Activated CD8-positive, alpha-beta T cell treated with anti-CD3 and anti-CD28 coated beads, Interleukin-2, amount 10 ng/mL, durations not matched to agents 7 days and 5 days (primary cell): ENCODE measurements at places on chromosomes 11 and 22. TPM values are rescaled to one million over a fixed set of nuclear protein-coding genes. Genes with fewer than 3 reads are reported as not detected.

- H3K36me3 ChIP-seq = peaks cover 43% of the 10 kb centered on the region
- H3K27me3 ChIP-seq = no peaks in the 10 kb centered on the region
- DNase-seq = no peak
- H3K4me3 ChIP-seq = no peak overlapping the region
- H3K4me1 ChIP-seq = peaks cover 19% of the 10 kb centered on the region
Measured at GRCh38 chr22:45343143-45343542, 33.4 kb downstream of the FAM118A start.

DNA sequence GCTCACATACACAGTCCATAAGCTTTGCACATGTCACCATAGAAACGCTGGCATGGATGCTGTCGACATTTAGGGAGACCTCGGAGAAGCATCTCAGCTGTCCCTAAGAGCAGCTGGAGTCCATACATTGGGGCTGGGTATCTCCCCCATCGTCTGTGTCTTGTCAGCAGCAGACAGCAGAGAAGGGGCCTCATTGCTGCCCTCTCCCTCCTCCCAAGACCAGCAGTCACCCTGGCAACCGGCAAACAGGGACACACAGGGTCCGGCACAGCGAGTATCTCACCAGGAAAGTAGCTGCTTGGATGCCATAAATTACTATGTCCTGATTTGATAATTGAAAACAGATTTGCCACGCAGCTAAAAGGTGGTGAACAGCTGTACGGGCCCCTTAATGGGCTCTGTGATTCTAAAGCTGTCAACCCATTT, 84.4 kb downstream of the CD44 start:
- DNase-seq = no peak
- no peaks in the 10 kb centered on the region for H3K27me3 ChIP-seq
- peaks cover 4% of the 10 kb centered on the region for H3K4me1 ChIP-seq
- no peak overlapping the region for H3K4me3 ChIP-seq
- H3K27ac ChIP-seq = peak overlapping the region; percentile 20
- H3K36me3 ChIP-seq = peaks cover 88% of the 10 kb centered on the region

Gene OR10S1
- not detected for total RNA-seq

Gene GGTLC3
- not detected for total RNA-seq

Gene CREB3L1
- not detected for total RNA-seq

- H3K36me3 ChIP-seq = no peaks in the 10 kb centered on the region
- no peak overlapping the region for H3K27ac ChIP-seq
- peaks cover 4% of the 10 kb centered on the region for H3K4me1 ChIP-seq
- H3K27me3 ChIP-seq = peaks cover 2% of the 10 kb centered on the region
- H3K4me3 ChIP-seq = no peak overlapping the region
Measured at GRCh38 chr11:128917144-128917724, 25.4 kb downstream of the TP53AIP1 start.

Gene CADM1
- total RNA-seq = 0.31 TPM

Gene PIWIL4
- 0.39 TPM for total RNA-seq

- no peak overlapping the region for H3K4me3 ChIP-seq
- peaks cover 17% of the 10 kb centered on the region for H3K27me3 ChIP-seq
- no peak overlapping the region for H3K27ac ChIP-seq
- no peaks in the 10 kb centered on the region for H3K36me3 ChIP-seq
Measured at GRCh38 chr11:119999220-119999619, 138.7 kb downstream of the TRIM29 start.

Gene DENND6B
- 7.0 TPM for total RNA-seq

DNA sequence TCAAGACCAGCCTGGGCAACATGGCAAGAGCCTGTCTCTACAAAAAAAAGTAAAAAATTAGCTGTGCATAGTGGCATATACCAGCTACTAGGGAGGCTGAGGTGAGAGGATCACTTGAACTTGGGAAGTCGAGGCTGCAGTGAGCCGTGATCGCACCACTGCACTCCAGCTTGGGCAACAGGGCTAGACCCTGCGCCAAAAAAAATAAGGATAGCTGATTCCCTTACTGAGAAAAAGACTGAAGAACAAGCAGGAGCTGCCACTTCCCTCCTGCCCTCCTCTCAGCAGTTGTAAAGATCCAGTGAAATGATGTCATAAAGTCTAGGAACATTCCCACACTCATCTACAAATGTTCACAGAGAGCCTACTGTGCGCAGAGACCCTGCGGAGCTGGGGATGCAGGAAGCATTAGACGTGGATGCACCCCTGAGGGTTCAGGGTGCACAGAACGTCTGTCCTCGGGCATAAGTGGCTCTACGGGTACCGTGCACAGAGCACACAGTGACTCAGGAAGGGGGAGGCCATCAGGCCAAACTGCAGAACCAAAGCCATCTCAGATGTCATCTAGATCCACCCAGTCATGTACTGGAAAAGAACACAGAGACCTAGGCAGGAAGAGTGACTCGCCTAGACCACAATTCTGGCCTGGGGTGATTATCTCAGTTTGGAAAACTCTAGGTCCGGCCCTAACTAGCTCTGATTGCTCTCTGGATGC, 11.7 kb downstream of the SEC14L2 start:
- H3K27ac ChIP-seq = no peak overlapping the region
- no peak for DNase-seq
- H3K4me1 ChIP-seq = peaks cover 8% of the 10 kb centered on the region
- no peaks in the 10 kb centered on the region for H3K27me3 ChIP-seq

Gene MMP12
- total RNA-seq = not detected

GRCh38 chr11:4643076-4643475, 706 bp upstream of the OR51E1 start:
- H3K4me1 ChIP-seq = no peaks in the 10 kb centered on the region
- H3K27ac ChIP-seq = no peak overlapping the region
- H3K36me3 ChIP-seq = no peaks in the 10 kb centered on the region
- H3K27me3 ChIP-seq = peaks cover 2% of the 10 kb centered on the region

- peak within 1 kb of the TSS; percentile 85 for H3K4me3 ChIP-seq
- H3K36me3 ChIP-seq = peaks cover 40% of the 10 kb centered on the region
- H3K4me1 ChIP-seq = peaks cover 39% of the 10 kb centered on the region
- DNase-seq = peak; percentile 53
Measured at GRCh38 chr11:58575377-58576020, at the start of gene LPXN. LPXN (minus strand) TSS chr11:58575856; CDS start chr11:58575772, 84 bp downstream.

Gene SEZ6L
- total RNA-seq = not detected

DNA sequence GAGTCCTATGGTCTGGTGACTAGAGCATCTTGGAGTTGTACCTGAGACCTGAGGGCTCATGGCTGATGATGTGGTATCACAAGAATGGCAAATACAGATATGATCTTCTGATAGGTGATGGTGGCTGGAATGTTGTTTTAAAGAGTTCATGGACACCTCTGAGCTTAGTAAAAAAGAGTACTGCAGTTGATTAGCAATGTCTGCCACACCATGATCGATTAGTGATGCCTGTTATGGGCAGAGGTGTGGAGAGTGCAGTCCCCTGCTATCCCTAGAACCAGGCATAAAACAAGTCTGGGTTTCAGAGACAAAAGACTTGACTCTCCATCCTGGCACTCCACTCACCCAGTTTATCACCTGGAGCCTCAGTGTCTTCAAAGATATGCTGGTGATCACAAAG, 1.4 kb upstream of the BATF2 start:
- H3K4me1 ChIP-seq = peaks cover 33% of the 10 kb centered on the region
- no peaks in the 10 kb centered on the region for H3K36me3 ChIP-seq
- DNase-seq = peak; percentile 36
- peak overlapping the region; percentile 83 for H3K27ac ChIP-seq
- H3K27me3 ChIP-seq = no peaks in the 10 kb centered on the region

GRCh38 chr22:45475851-45476514, 26.7 kb upstream of the FBLN1 start:
- peaks cover 5% of the 10 kb centered on the region for H3K27me3 ChIP-seq
- no peak overlapping the region for H3K27ac ChIP-seq
- H3K4me1 ChIP-seq = no peaks in the 10 kb centered on the region

Gene KRTAP5-10
- not detected for total RNA-seq

DNA sequence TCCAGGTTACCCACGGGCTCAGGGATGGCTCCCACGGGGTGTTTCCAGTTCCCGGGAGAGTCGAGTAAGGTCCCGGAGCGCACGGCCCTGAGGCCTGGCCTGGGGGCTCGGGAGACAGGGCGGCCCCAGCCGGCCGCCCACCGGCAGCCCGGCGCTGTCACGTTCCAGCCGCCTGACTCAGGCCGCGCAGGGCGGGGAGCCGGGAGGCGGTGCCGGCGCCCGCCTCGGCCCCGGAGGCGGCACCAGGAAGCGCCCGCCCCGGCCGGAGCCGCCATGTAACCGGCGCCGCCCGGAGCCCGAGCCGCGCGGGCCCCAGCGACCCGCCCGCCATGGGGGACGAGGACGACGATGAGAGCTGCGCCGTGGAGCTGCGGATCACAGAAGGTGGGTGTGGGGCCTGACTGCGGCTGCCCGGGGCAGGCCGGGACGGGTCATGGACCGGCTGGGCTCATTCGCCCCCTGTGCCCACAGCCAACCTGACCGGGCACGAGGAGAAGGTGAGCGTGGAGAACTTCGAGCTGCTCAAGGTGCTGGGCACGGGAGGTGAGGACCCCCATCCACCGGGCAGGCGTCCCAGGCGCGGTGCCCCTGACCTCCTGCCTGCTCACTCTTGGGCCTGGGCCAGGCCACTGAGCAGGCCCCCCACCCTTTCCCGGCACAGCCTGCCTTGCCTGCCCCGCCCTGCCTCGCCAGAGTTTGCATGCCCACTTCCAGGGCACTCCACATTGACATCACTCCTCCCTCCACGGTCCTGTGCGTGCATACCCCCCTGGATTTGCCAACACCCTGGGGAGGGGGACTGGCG, at the start of gene RPS6KA4:
TSS of gene RPS6KA4 (plus strand) at position 256 of the 805 bp plus-strand sequence. CDS start at position 330, 74 bp downstream.
- peak within 1 kb of the TSS; percentile 79 for H3K27ac ChIP-seq
- peaks cover 51% of the 10 kb centered on the region for H3K4me1 ChIP-seq
- H3K36me3 ChIP-seq = peaks cover 37% of the 10 kb centered on the region
- H3K4me3 ChIP-seq = peak within 1 kb of the TSS; percentile 82

GRCh38 chr11:118876286-118876685, 7.4 kb upstream of the CXCR5 start:
- peak overlapping the region; percentile 99 for H3K27ac ChIP-seq
- H3K36me3 ChIP-seq = no peaks in the 10 kb centered on the region
- peak overlapping the region; percentile 65 for H3K4me3 ChIP-seq
- no peaks in the 10 kb centered on the region for H3K27me3 ChIP-seq
- DNase-seq = peak; percentile 38

GRCh38 chr11:128246810-128247594, 340.4 kb downstream of the ETS1 start:
- no peaks in the 10 kb centered on the region for H3K36me3 ChIP-seq
- H3K27me3 ChIP-seq = peaks cover 14% of the 10 kb centered on the region
- H3K27ac ChIP-seq = no peak overlapping the region
- no peak for DNase-seq
- H3K4me3 ChIP-seq = no peak overlapping the region

DNA sequence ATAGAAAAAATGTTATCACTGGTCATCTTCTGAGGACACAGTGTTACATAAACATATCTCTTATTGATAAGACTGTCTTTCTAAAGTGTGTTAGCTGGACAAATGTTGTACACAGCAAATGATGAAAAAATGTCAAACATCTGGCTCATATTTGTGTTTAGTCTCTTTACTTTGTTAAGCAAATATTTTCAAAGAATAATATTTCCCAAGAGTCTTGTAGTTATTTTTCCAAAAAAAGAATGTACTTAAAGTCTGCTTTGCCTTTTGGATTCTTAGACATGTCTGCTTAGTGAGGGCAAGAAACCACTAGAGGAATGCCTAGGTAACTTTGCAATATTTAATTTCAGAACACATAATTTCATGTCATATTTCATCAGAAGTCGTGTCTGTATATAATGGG, 23.9 kb upstream of the CCDC179 start:
- no peak for DNase-seq
- no peak overlapping the region for H3K4me3 ChIP-seq
- no peaks in the 10 kb centered on the region for H3K27me3 ChIP-seq
- H3K4me1 ChIP-seq = no peaks in the 10 kb centered on the region
- no peaks in the 10 kb centered on the region for H3K36me3 ChIP-seq
- no peak overlapping the region for H3K27ac ChIP-seq

DNA sequence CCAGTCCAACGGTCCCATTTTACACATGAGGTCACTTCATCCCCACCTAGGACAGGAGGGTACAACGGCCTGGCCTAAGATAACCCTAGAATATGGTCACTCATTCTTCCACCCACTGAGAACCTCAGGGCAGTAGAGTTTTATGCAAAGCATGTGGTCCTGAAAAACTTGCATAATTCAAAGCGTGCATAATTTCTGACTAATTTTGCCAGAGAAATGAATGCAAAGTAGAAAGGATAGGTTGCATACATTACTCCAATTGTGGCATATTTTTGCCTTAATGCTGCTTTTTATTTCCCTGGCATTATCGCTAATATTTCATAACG, 32.5 kb upstream of the SLC35C1 start:
- H3K27me3 ChIP-seq = peaks cover 4% of the 10 kb centered on the region
- H3K27ac ChIP-seq = no peak overlapping the region
- H3K36me3 ChIP-seq = no peaks in the 10 kb centered on the region
- no peak overlapping the region for H3K4me3 ChIP-seq
